Sciatic nerve (tissue), 2 donors: ENCODE measurements at places on chromosomes 11 and 22. TPM values are rescaled to one million over a fixed set of nuclear protein-coding genes. Genes with fewer than 3 reads are reported as not detected.

Gene TRPC6
- total RNA-seq, result 3.3 TPM

Gene SLC43A3
- total RNA-seq, result 75.4 TPM

- no peak for DNase-seq
Measured at GRCh38 chr22:39900306-39901227, at the start of gene GRAP2. GRAP2 (plus strand) TSS chr22:39901084; CDS start chr22:39947107, 46,023 bp downstream.

GRCh38 chr11:45856044-45856468 lies 8.8 kb downstream of the CRY2 start:
- DNase-seq, result no peak

GRCh38 chr11:94928117-94928990 lies 45.0 kb downstream of the CWC15 start:
- no peak for DNase-seq

DNA sequence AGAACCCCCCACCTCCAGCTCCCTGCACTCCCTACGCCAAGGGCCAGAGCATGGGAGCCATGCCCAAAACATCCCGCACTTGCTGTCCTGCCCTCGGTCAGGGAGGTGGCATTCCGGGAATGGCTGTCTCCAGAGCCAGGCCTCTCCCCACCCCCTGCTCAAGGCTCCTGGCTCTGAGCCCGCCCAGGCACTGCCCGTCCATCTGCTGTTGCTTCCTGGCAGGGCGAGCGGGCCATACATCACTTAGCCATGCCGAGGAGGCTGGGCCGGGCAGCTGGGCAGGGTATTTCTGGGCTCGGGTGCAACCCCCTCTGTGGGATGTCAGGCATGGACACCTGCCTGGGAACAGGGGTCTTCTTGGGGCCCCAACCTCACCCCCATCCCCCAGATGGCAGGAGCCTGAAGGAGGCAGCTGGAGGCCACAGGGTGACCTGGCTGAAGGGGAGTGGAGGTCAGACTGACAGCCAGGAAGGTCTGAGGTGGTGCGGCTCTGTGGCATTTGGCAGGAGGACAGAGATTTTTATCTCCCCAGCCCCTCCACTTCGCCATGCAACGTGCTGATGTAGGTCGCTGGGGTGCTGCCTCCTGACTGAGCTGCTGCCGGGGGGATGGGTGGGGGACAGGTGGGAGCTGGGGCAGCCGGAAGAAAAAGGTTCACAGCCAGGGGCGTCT lies 8.7 kb upstream of the CABP7 start:
- no peak for DNase-seq
